Stimulated activated naive CD8-positive, alpha-beta T cell treated with anti-CD3 and anti-CD28 coated beads, Interleukin-15, amount 100 ng/mL, for 72 hours (primary cell): ENCODE measurements at places on chromosomes 3 and 15.

GRCh38 chr3:22671848-22672247 is 531.3 kb upstream of the UBE2E2 start:
- DNase-seq: no peak

DNA sequence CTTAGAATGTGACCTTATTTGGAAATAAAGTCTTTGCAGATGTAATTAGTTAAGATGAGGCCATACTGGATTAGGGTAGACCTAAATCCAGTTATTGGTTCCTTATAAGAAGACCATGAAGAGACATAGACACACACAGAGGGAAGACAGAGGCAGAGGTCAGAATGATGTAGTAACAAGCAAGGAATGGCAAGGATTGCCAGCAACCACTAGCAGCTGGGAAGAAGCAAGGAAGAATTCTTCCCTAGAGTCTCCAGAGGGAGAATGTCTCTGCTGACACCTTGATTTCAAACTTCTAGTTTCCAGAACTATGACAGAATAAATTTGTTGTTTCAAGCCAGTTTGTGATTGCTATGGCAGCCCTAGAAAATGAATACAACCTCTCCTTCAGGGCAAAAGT is 116.7 kb downstream of the WDR76 start:
- DNase-seq: no peak

- DNase-seq: no peak
Observed at GRCh38 chr3:62567097-62568021, 194.0 kb upstream of the FEZF2 start.

- no peak for DNase-seq
Observed at GRCh38 chr15:28243399-28243798, 78.6 kb downstream of the HERC2 start.

DNA sequence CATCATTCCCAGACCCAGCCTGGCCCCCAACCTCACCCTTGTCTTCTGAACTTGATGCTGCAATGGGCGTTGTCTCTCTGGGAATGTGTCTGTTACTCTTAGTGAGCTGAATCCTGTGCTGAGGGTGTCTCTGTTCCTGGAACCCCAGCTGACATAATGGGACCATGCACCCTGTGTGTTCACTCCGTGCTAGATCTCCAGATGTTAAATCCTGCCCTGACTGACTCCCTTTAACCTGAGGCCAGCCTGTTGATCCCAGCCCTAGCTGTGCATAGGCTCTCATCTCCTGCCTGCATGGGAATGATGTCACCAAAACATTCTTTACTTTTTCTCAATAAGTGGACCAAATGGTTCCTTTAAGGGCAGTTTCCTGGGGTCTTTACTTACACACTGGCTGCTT is 48.0 kb upstream of the UMPS start:
- no peak for DNase-seq
